CD4-positive, alpha-beta T cell treated with Interleukin-21 for 1 hour (primary cell): ENCODE measurements at places on chromosomes 12 and 14.

DNA sequence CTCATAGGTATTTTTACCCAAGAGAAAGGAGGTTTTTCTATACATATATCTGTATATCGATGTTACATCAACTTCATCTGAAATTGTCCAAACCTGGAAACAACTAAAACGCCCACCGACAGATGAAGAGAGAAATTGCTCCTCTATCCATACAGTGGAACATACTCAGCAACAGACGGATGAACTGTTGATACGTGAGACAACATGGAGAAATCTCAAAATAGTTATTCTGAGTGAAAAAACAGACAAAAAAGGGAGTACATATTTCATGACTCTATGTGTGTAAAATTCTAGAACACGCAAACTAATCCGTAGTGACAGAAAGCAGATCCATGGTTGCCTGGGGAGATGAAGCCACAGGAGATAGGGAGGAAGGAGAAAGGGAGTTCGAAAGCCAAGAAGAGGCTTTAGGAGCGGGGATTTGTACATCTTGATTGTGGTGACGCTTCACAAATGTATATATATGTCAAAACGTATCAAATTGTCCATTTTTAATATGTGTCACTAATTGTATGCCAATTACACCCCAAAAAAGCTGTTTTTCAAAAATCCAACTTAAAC, 37.6 kb upstream of the C14orf180 start:
- no peak for DNase-seq

DNA sequence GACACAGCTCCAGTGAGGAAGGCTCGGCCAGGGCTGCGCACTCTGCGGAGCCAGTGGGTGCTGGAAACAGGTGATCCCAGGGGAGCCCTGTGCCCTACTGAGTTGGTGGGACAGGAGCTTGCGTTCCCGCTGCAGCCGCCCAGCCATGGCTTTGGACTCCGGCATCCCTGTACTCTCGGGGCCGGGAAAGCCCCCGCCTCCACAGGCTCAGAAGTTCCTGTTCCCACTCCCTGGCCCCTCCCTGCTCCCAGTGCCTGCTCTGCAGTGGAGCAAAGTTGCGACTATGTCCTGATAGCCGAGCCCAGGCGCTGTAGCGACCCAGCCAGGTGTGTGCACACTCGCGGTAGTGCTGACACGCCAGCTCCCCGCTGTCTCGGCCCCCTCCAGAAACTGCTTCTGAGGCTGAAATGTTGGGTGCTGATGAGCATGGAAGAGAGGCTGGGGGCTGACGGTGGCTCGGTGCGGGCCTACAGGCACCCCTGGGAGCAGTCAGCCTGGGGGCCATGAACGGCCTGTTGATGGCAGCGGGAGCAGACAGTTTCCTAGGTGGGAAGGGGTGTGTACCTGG, 344.6 kb upstream of the MGAT4C start:
- no peak for DNase-seq

DNA sequence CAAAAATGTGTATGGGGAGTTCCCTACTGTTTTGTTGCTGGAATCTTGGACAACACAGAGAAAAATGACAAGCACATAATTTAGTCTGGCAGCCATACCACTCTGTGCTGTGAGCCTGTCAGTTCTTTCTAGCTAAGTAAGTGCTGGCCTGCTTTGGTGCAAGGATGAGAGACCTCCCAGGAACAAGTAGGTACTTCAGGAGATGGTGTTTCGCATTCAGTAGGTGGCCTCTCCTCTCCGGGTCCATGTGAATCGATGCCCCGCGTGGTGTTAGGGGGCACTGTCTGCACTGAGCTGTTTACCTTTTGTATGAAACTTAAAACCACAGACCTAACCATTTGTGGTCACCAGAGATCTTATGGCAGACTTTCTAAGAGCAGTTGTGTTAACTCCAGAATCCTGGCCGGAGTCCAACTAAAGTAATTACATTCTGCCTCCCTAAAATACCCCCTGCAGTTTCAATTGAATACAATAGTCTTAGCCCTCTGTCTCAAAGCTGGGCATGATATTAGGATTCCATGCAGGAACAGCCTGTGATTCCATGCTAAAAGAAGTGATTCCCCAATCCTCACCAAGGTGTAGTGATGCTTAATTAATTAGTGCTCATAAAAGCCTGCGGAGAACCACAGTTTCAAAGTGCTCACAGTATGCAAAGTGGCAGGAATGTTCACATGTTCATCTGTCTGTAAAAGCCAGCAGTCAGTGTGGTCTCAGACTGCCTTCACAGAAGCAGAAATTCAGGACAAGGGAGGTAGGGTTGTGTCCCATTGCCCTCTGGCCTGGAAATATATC, 64.2 kb downstream of the LLPH start:
- DNase-seq: no peak

DNA sequence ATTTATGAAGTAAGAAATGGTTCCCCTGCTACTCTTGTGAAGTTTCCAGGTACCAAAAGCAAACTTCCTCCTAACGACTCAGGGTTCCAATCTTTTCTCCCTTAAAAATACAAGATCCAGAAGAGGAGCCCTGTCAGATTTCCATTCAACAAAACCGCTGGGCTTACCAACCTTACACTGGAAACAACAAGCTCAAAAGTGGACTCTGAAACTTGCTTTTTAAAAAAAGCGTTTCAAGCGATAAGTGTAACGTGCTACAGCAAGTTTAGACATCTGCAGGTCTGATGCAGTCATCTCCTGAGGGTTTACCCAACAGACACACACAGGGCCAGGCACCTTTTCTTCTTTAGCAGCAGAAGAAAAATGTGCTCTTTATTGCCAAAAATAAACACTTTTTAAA, 6.9 kb upstream of the CREBL2 start:
- DNase-seq: no peak
